ENCODE measurements at places on chromosomes 1 and 21.

- no peak for DNase-seq
These were observed 35.7 kb downstream of the NRIP1 start for GRCh38 chr21:15029077-15029476.

- DNase-seq, result no peak
These were observed 54.2 kb upstream of the EEIG2 start for GRCh38 chr1:108505763-108506070.

DNA sequence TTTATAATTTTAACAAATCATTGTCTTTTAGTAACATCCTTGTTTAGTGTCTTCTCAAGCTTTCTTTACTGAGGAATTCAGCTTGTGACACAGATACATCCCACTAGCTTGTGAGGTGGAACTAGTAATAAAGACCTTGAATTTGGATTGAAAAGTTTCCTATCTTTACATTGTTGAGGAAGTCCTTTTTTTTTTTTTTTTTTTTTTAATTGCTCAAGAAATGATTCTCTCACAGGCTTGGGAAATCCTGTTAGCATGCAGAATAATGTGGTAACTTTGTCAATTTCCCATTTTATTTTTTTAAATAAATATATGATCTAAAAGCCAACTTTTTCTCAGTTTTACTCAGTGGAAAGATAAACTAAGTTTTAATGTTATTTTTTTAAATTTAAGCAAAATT, 15.8 kb downstream of the DENND2D start:
- no peak for DNase-seq

DNA sequence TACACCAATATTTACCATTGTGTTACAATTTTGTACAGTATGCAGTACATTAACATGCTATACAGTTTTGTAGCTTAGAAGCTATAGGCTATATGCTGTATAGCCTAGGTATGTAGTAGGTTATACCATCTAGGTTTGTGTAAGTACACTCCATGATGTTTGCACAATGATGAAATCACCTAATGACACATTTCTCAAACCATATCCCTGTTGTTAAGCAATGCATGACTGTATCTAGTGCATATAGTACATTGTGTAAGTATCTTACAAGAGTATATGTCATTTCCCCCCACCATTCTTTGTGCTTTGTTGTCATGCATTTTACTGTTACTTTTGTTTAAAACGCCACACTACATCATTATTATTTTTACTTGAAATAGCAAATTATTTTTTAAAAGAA, 65.7 kb upstream of the RNF11 start:
- DNase-seq, result no peak

DNA sequence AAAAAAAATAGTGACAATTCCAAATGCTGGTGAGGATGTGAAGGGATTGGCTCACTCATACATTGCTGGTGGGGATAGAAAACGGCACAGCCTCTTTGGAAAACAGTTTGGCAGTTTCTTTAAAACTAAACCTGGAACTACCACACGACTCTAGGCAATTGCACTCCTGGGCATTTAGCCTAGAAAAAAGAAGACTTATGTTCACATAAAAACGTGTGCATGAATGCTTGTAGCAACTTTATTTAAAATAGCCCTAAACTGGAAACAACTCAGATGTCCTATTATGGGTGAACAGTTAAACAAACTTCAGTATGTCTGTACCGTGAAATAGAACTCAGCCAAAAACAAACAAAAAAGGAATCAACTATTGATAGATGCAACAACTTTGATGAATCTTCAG, 9.4 kb upstream of the TMEM9 start:
- DNase-seq, result no peak

- DNase-seq, result no peak
These were observed 1.1 kb upstream of the RAP1GAP start for GRCh38 chr1:21670059-21670881.

All from stimulated activated CD4-positive, alpha-beta T cell treated with anti-CD3 and anti-CD28 coated beads, Interleukin-1b, Interleukin-23, amount 100 ng/mL, for 48 hours (primary cell).